ENCODE measurements at places on chromosomes 4 and X. TPM values are rescaled to one million over a fixed set of nuclear protein-coding genes. Genes with fewer than 3 reads are reported as not detected.

- H3K4me1 ChIP-seq = no peaks in the 10 kb centered on the region
- DNase-seq = no peak
- no peak overlapping the region for H3K4me3 ChIP-seq
- no peak overlapping the region for H3K27ac ChIP-seq
- no peaks in the 10 kb centered on the region for H3K36me3 ChIP-seq
Measured at GRCh38 chrX:97366237-97366636, 482.5 kb downstream of the RPA4 start.

Gene BEX3
- total RNA-seq = 6.3 TPM

DNA sequence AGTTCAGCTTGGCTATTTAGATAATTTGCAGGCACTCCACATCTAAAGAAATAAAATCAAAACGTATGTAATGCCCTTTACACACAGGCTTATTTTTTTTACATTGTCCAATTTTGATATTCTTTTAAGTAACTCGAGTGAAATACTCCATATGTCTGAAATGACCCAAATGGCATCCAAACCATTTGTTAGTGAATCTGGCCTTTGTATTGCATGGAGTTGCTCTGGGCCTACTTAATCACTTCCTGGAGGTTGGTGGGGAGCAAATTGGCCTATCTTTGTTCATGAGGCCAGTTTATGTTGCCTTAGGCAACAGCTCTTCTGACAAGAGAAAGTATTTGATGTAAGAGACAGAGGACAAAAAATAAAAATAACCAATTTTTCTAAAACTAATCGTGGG, 47.6 kb upstream of the TMEM131L start:
- no peak for DNase-seq
- no peaks in the 10 kb centered on the region for H3K27me3 ChIP-seq
- H3K27ac ChIP-seq = peak overlapping the region; percentile 51
- H3K36me3 ChIP-seq = peaks cover 12% of the 10 kb centered on the region
- H3K4me1 ChIP-seq = peaks cover 45% of the 10 kb centered on the region

Gene ARHGAP36
- not detected for total RNA-seq
